SJCRH30 (cell line): ENCODE measurements at places on chromosomes 5 and 9.
A peak's percentile ranks its signal among the peaks of the same experiment; 100 is the strongest.

GRCh38 chr5:179747811-179748210 lies 15.2 kb downstream of the MAML1 start:
- no peak for DNase-seq

DNA sequence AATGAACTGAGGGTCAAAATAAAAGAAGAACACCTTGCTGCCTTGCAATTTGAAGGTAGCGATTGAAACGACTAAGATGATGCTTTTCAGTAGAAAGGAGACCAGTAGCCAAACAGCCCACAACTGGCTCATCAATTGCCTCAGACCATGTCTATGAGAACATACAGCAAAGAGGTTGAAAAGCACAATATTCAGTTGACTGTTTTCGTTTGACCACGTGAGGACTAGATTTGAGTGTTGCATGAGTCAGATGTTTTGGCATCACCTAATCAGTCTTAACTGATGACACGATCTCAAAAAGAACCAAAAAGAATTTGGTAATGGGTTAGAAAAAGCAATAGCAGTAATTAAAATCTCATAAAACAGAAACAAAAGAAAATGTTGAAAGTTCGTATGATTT lies 82.7 kb upstream of the IL7R start:
- DNase-seq: no peak

DNA sequence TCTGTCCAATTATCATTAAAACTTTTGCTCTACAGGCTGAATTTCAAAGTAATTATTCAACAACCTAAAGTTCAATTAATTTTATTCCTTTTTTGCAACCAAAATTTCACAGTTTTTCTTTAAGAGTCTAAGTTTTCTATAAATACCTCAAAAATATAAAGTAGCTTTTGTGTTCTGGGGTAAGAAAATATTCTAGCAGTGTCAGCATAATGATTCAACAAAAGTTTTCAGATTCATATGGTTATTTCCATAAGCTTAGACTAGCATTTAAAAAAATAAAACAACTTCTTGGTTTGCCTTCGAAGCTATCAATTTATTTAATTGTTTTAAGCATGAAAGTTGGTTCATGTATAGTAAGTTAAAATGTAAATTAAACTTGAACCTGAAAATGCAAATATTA lies 1962.3 kb upstream of the CDH6 start:
- DNase-seq: no peak

DNA sequence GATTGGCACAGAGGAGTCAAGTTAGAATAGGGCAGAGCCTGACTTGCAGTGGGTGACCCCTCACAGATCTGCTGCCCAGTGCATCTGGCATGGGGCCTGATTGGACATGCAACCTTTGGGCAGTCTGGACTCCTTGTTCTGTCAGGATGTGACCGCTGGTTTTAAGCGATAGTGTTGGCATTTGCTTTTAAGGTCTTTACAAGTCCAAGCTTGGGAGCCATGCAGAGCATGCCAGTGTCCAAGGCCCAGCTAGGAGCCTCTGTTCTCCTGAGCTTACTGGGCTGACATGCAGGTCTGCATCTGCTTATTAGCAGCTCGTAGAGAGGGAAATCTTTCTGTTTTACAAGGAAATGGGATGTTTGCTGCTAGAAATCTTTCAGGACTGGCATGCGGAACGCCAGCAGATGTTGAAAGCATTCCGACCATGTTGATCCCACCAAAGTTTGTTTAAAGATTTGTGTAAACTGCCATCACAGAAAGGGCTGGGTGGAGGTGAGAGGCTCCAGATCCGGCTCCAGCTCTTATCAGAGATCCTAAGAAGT lies 27.5 kb downstream of the GADD45G start:
- no peak for DNase-seq

GRCh38 chr5:59034498-59035186 lies 451.8 kb downstream of the RAB3C start:
- peak; percentile 37 for DNase-seq

GRCh38 chr9:124098141-124098905 lies 86.8 kb downstream of the LHX2 start:
- DNase-seq: peak; percentile 56

- no peak for DNase-seq
Measured at GRCh38 chr5:157651623-157652376, 438 bp downstream of the SOX30 start.

GRCh38 chr9:115379719-115380118 lies 261.8 kb upstream of the TNC start:
- no peak for DNase-seq

DNA sequence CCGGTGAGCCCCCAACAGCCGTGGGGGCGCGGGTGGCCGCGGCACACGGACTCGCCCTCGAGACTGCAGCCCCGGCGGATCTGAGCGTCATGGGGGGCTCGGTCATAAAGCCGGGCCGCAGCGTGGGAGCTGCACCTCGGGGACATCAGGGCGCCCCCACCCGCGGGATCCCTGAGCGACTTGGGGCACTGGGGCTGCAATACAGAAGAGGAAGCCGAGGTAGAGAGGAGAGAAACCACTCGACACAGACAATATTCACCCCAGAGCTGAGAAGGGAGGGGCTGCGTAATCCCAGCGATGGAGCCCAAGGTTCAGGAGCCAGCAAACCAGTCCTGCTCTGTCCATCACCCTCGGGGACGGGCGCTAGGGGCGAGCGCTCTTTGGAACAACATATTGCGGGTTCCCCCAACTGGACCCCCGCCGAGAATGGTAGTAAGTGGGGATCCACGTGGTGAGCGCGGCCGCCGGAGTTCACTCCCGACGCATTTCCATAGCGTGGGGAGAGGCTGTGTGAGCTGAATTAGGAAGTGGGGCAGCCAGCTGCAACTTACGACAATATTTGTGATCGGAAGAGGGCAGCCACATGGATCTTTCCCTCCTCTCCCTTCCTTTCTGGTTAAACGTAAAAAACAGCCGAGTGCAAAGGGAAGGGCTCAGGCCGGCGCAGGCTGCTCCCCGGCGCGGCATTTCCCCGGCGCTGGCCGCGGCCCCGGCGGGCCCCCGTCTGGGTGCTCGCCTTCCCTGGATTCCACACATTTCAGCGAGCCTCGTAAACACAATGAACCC lies 9.9 kb downstream of the PTCH1 start:
- DNase-seq: peak; percentile 69

DNA sequence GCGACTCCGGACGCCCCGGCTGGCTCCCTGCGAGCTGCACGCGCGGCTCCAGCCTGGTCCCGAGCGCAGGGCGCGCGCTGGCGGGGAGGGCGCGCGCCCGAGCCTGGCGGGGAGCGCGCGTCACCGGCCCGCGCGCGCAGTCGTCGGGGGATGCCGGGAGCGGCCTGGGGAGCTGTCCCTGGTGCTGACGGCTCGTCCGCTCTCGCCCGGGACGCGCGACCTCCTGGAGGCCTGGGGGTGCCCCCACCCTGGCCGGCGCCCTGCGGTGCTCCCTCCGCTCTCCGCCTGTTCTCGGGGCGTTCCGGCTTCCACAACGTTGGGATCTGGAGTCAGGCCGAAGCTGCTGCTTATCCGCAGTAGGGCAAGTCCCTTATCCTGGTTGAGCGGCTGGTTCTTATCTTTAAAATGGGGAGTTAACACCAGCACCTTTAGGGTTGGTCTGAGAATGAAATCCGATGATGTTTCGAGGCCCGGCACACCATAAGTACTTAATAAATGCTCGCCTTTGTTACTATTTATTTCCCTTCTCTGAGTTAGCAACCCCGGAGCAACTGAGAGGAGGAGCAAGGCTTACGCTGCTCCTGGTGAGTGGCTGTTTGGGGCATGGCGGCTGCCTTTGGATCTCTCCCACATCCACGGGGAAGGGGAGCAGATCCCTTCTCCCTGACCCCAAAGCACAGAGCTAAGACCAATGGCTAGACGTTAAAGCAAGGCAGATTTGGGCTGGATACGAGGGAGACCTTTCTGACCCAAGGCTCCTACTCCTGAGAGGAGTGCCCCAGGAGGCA lies at the start of gene FAM163B:
TSS of gene FAM163B (minus strand) at position 79 of the 788 bp plus-strand sequence. CDS start 29,166 bp downstream, outside the sequence.
- no peak for DNase-seq

DNA sequence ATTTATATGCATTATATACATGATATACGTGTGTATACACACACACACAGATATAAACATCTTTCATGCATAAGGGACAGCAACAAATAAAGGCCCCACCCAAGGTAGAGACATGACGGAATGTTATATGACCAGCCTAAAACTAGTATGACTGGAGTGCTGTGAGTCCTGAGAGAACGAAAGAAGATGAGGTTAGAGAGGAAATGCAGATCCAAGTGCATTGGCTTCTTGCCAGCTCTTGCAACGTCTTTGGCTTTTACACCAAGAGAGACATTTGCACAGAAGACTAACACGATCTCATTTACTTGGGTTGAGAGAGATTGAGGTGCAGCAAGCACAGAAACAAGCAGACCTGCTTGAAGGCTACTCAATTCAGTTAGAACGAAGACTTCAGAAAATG lies 23.0 kb downstream of the CDH10 start:
- DNase-seq: peak; percentile 6

DNA sequence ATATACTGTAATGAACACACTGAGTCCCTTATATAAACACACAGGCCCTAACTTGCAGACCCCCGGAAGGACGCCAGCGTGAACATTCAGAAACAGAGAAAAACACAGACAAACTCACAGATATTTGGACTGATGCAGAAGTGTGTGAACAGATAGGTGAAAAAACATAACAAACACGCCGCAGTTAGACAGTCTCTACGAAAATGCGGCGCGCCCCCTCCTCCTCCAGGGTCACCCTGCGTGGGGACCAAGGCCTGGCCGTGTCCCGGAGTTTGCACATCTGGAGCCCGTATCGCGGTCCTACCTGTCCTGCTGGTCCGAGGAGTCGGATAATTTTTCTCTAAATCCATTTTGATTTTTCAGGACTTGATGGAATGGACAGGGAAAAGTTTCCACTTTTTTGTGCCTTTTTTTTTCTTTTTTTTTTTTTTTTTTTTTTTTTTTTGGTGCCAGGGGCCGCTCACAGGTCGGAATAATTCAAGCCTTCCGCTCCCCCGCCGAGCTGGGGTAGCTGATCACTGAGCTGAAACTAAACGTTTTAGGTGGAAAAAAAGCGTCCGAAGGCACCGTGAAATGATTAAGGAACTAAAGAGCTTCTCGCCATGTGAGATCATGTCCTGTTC lies at the start of gene PAX5:
TSS of gene PAX5 (minus strand) at position 587 of the 623 bp plus-strand sequence. CDS start at position 350, 237 bp downstream.
- DNase-seq: no peak

DNA sequence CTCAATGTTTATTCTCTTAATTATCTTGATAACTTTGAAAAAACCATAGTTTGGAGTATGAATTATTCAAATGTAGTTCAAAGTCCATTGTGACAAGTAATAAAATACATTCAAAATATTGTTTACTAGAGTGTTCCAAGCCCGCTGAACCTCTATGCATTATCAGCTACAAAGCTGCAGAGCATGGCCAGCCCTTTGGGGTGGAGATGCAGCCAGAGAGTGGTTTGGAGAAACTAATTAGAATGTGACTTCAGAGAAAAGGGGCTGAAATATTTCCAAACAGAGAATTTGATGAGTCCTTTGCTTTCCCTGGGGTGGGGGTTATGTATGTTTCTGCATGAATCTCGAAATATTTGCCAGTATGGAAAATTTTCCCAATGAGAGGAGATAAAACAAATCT lies 211.3 kb downstream of the NTRK2 start:
- no peak for DNase-seq

DNA sequence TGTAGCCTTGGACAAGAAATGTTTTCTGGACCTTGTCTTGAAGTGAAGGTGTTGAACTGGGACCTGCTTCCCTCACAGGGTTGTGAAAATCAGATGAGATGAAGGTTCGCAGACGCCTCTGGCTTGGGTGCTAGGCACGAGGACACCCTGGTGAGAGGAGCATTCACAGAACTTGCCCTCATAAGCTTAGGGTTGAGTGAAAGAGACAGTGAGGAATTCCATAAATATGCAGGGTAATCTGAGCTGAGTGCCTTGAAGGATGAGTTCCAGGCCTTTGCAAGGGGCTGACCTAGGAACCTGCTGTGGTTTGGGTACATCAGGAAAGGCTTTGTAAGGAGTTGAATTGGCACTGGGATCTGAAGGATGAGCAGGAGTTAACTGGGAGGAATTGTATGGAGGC lies 75.7 kb upstream of the SAP30L start:
- peak; percentile 16 for DNase-seq

- peak; percentile 15 for DNase-seq
Measured at GRCh38 chr5:38607396-38607795, 51.0 kb upstream of the LIFR start.

- no peak for DNase-seq
Measured at GRCh38 chr5:16540421-16540820, 74.8 kb upstream of the ZNF622 start.

- DNase-seq: no peak
Measured at GRCh38 chr9:7534211-7534935, 265.2 kb downstream of the DMAC1 start.

DNA sequence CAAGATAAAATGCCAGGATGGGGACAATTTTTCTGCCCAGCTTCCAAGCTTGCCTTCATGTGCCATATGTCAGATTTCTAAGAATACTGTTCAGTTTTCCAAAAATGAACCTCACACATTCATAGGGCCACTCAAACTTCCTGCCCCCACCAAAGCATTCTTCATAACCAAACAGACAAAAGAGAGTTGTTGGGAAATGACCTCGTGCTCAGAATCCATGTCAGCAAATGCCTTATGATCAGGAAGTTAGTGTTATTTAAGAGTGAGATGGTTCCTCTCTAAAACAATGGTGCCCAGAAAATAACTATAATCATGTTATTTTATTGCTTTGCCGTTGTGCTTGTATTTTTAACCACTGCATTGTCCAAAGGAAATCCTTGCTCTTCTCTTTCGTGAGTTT lies 208.2 kb downstream of the ZNF608 start:
- no peak for DNase-seq

DNA sequence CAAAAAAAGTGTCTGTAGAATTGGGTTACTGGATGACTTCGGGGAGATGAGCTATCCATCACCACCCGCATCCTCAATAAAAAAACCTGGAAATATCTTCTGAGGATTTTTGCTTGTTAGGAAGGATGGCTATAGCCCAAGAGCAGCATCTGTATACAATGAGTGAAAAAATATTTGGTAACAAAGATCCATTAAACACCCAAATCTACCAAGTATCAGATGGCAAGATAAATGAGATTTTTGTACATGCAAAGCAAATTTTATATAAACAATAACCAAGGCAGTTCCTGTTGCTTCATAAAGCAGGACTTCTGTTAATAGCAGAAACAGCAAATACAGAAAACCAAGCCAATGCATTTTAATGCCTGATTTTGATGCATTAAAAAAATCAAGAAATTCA lies 166.6 kb downstream of the SLC28A3 start:
- DNase-seq: no peak

- DNase-seq: no peak
Measured at GRCh38 chr9:131669269-131670157, 70.4 kb downstream of the RAPGEF1 start.
